ENCODE measurements at places on chromosomes 2 and 18.

GRCh38 chr18:73848656-73849055 is 299.0 kb downstream of the FBXO15 start:
- DNase-seq = no peak

DNA sequence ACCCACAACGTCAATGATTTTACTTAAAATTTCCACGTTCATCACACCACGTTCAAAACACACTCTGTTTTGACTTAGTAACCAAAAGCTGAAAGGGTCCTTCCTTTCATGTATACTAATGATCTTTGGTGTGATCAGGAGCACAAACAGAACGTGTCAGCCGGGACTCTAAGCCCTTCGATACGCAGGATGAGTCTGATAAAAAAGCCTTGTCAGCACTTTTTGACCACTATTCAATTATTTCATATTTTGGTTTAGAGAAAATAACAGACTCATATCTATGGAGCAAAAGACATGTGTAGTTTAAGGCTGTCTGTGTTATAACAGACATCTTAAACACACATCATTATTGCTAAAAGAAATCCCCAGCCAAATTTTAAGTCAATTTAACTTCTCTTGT is 345.3 kb downstream of the ZNF516 start:
- DNase-seq = no peak

GRCh38 chr18:79071503-79072210 is 2.5 kb downstream of the ATP9B start:
- DNase-seq = no peak

- DNase-seq = no peak
Observed at GRCh38 chr18:47719096-47719780, 211.2 kb downstream of the SMAD2 start.

- no peak for DNase-seq
Observed at GRCh38 chr2:45388541-45389100, 222.4 kb downstream of the SRBD1 start.

DNA sequence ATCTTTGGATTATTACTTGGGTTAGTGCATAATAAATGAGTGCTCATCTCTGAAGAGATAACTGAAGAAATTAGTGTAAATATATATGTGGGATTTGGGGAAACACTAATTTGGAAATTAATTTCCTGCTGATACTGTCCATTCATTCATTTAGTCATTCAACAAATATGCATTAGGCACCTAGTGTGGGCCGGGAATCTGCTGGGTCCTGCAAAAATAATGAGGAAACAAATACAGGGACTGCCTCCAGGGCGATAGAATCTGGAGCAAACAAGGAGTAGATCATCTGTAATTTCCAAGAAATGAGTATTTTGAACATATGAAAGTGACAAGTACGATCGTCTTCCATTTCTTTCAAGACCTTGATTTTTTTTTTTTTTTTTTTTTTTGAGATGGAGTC is 203.7 kb upstream of the LYPD1 start:
- no peak for DNase-seq
